Stimulated activated naive CD4-positive, alpha-beta T cell treated with Interleukin-2 at 50 U/mL for 16 hours (primary cell): ENCODE measurements at places on chromosomes 2 and 18.

DNA sequence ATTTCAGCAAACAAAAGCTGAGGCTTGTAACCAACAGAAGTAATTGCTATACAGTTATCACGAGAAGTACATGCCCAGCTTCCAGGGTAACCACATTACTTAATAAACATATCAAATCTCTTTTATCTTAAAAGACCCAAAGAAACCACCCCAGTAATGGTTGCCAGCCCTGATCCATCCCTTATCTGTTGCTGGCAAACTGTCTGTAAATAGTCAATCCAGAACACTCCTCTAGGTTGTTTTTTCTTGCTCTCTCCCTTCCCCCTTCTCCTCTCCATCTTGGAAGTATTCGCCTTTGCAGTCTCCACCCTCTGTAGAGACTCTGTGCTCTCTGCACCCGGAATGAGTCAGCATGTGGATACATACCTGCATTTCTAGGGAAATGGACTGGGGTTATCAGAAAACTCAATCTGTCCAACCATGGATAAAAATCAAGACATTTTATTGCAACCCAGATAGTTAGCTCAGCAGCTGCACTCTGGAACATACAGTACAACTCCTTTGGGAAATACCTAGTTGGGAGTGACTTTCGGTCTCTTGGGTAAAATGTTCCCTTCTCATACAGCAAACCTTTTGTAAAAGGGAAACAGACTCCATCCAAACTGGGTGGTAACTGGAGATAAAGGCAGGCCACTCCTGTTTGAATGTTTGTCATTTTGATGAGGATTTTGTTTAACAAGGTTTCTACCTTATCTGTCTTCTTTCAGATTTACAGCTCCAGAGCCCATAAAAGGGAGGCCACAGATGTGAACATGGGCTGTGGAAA, 123.5 kb upstream of the FOSL2 start:
- no peak for DNase-seq

DNA sequence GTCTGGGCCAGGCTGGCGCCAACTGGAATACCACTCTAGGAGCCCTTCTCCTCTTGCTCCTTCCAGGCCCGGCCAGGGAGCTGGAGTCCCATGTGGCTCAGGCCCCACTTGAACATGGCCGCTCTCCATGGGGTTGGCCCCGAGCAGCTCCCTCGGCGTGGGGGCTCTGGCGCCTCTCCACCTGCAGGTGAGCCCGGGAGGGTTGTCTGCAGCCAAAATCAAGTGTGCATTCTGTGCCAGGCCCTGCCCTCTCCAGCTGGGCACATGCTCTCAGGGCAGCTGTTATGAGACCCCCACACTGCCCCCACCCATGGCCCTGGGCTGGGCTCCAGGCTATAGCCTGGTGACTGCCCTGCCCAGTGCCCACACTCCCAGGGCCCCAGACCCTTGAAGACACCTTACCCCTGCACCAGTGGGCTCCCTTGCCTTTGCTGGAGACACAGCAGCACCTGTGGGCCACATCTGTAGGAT, 45.8 kb upstream of the HS6ST1 start:
- DNase-seq: no peak

GRCh38 chr2:212424082-212424481, 114.5 kb downstream of the ERBB4 start:
- no peak for DNase-seq

DNA sequence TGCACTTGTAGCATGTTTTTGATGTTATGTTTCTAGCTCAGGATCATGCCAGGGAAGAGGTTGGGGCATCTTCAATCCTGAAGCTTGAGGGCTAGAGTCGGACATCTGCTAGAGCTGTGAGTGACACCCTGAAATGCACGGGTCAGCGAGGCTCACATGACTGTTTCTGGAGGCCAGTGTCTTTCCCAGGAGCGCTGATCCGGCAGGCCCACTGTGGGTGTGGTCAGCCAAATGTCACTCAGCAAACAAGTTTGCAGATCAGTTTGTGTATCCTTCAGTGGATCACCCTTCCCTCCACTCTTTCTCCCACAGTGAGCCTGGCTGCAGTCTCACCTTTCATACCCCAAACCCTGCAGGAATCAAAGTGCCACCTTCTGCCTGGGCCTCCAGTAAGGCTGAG, 23.0 kb upstream of the ARHGEF4 start:
- DNase-seq: no peak

DNA sequence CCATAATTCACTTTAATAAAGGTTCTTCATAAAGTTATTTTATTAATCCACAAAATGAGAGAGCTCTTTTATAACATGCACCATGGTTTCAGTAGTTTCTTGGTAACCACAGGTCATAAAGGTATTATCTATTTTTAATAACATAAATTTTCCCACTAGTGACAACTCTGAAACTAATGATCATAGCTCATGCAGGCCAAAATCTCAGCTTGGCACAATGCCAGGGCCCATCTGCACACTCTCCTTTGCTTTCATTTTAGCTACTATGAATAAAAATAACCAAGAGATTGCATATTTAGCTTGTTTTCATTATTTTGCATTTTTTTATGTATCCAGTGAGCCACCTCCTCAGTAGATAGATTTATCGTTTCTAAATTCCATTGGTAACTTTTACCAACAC, 691.8 kb upstream of the CHAC2 start:
- no peak for DNase-seq

GRCh38 chr18:57747809-57748680, 55.1 kb downstream of the ATP8B1 start:
- DNase-seq: no peak

DNA sequence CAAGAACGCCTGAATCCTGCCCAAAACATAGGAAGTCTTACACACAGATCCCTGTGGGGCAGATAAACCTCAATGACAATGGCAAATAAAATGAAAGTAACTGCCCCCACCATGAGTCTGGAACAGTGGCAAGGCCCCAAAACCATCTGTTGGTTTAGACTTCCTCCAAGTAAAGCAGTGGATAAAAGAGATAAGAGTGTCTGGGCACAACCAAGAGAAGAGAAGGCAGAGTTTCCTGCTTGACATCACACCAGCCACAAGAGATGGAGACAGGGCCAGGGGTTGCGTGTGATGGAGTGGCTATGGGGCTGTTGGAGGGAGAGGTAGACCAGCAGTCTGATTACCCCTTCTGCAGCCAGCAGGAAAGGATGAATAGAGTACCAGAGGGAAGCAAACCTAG, 212.1 kb upstream of the POU3F3 start:
- no peak for DNase-seq
